ENCODE measurements at places on chromosomes 11 and 22.

- DNase-seq: no peak
Observed at GRCh38 chr22:33242078-33242477, 183.9 kb upstream of the SYN3 start.

GRCh38 chr11:73622926-73623593 is 23.3 kb upstream of the PLEKHB1 start:
- no peak for DNase-seq

GRCh38 chr22:23205339-23206049 is 25.2 kb downstream of the BCR start:
- peak; percentile 24 for DNase-seq

DNA sequence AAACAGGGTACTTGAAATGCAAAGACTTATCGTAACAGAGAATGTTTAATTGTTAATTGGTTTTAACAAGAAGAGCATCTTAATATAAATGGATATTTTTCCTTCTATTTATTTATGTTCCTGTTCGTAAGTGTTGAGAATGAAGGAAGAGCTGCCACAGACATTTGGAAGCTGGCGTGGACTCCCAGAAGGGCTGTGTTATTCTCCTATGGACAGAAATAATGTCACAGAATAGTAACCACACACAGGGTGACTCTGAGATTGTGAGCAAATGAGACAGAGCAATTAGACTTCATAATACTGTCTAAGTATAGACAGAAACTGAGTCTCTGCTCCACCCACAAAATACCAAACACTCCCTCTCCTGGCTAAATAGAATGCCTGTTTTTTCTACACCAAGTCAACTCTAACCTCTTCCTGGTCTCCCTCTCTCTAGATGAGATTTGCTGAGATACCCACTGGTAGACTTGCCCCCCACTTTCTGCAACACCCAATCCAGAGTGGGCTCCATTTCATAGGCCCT is 6.1 kb downstream of the APOL3 start:
- DNase-seq: no peak

DNA sequence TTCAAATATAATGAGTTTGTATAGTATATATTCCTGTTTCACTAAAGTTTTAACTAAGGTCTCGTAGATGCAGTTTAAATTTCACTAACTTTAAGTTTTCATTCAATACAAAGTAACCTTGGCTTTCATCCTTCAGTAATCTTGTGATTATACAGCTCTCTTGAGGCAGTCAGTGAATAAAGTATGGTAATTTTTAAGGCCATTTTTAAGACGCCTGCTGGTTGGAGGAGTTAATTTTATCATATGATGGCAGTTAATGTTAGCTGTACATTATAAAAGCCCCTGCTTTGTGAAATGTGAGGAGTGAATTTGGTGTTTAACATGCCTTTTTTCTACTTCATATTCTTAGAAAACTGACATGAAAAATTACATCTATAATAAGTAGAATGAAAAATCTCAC is 163.6 kb downstream of the TMEM135 start:
- no peak for DNase-seq

DNA sequence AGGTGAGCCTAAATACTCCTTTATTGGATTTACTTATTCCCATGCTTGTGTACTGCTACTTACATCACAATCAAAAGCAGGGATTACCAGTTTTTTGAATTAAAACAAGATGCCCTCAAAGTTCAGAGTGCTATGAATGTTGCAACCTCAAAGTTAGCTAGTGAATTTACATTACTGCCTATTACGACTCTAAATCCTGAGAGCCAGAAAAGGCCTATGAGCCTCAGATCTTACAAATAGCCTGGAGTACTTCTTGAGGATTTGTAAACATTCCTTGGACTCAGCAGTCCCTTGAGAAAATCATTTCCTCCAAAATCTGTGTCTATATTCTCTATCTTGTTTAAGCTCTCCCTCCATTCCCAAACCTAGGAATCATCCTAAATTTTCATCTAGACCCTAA is 25.5 kb downstream of the CHORDC1 start:
- DNase-seq: no peak

DNA sequence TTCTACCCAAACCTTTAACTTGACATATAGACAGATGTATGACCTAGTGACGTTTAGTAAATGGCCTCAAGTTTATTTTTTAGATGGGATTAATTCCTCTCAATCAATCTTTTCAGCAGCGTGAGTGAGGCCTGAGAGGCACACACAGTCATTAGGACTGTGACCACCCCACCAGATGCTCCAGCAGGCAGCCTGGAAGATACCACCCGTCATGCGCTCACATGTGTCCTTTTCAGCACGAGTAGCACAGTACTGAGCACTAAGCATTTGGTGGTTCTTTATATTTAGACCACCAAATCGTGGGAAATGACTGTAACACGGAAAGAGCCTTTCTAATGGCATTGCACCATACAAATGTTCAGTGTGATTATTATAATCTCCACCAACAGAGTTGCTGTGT is 354.6 kb upstream of the DDI1 start:
- no peak for DNase-seq

DNA sequence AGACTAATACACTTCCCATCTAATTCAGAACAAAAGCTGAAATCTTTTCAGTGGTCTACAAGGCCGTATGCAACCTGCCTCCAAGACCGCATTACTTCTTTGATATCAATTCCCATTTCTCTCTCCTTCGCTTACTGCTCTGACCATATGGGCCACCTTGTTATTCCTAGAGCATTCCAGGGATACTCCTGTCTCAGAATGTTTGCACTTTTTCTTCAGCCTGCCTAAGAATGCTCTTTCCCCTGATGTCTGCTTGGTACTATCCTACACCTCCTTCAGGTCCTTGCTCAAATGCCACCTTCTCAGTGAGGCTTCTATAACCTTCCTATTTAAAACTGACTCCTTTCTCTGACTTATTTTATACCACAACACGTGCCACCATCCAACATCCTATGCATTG is 71.2 kb downstream of the MAML2 start:
- no peak for DNase-seq

DNA sequence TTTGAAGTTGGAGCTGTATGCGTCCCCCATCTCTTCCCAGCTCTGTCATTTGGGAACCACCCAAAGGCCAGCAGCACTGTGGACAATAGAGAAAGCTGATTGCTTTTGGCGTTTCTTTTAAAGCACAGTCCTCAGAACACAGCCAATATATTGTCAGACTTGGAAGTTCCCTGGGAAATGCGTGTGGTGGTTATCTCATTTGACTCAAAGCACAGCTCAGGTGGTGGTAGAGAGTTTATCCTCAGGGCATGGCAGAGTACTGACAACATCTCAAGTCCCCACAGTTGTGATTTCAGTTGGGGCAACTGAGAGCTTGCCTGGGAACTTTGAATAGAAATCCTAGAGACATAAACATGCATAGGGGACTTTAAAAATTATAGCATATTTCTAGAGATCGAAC is 601.3 kb downstream of the ETS1 start:
- no peak for DNase-seq

- no peak for DNase-seq
Observed at GRCh38 chr22:30010789-30011405, 69.4 kb upstream of the HORMAD2 start.

DNA sequence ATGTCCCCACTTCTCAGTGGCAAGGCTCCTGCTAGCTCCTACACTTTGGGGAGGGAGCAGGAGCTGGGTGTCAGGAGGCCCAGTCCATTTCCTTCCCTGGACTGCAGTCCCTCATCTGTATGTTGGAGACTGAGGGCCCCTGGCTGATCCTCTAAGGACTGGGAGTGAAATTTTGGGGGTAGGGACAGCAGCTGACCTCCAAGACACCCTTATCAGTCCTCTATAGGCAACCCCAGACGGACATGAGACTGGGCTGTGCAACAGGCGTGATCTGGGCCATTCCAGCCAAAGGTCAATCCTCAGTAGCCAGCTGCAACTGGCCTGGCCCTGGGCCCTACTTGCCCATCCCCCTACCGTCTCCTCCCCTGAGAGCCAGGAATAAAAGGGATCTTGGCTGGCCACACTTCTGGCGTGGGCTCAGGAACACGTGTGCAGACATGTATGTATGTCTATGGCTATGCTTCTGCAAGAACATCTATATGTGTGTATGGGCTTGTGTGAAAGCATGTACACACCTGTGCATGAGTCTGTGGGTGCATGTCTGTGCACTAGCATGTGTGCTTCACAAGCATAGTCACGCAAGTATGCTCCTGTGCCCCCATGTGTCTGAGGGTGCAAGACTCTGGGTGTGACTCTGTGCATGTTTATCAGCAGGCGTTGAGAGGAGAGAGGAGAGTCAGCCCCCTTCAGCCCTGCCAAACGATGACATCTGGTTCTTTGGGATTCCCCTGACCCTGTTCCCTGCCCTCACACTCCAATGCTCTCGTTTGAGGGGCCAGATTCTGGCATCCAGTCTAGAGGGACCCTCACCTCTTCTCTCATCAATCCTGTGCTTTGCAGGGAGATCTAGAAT is 24.6 kb upstream of the DGAT2 start:
- no peak for DNase-seq

GRCh38 chr11:76285397-76286104 is 79.2 kb upstream of the WNT11 start:
- no peak for DNase-seq

- DNase-seq: no peak
Observed at GRCh38 chr11:130476200-130476921, 27.9 kb downstream of the ADAMTS15 start.

GRCh38 chr22:27150544-27150941 is 493.2 kb downstream of the MIAT start:
- no peak for DNase-seq

DNA sequence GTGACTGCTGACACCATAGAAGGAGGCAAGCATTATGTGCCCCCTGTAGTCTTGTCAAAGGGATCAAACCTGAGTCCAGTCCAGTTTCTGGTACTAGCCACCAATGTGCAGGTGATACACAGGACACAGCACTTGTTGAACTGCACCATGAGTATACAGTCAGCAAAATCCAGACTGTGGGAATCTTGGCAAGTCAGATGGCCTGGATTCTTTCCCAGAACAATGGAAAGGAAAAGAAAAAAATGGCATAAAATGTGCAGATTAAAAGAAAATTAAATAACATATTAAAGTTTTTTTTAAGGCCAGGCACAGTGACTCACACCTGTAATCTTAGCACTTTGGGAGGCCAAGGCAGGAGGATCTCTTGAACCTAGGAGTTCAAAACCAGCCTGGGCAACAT is 16.8 kb downstream of the CRY2 start:
- no peak for DNase-seq

- no peak for DNase-seq
Observed at GRCh38 chr11:128464878-128465450, 122.4 kb downstream of the ETS1 start.

GRCh38 chr11:80856066-80856465 is 1415.2 kb upstream of the TENM4 start:
- DNase-seq: no peak

- DNase-seq: no peak
Observed at GRCh38 chr11:35740061-35740799, 77.7 kb downstream of the TRIM44 start.

GRCh38 chr11:115625502-115625901 is 121.3 kb upstream of the CADM1 start:
- no peak for DNase-seq

DNA sequence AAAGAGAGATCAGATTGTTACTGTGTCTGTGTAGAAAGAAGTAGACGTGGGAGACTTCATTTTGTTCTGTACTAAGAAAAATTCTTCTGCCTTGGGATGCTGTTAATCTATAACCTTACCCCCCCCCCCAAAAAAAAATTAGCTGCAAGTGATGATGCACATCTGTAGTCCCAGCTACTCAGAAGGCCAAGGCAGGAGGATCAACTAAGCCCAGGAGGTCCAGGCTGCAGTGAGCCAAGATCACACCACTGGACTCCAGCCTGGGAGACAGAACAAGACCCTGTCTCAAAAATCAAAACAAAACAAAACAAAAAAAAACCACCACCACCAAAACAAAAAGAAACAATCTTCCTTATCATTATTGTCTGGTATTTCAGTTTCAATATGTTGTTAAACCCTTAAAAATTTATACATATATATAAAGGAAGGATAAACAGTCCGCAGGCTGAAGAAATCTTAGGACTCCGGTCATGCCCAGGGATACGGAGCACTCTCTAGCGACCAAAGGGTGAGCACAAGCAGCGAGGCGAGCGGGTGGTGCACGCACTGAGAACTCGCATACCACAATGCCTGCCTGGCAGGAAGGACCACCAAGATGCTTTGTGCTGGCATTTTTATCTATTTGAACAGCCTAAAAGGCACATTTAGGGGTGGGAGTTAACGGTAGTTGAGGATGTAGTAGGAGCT is 6.4 kb downstream of the POLDIP3 start:
- peak; percentile 52 for DNase-seq

GRCh38 chr11:45379162-45379863 is 93.2 kb upstream of the SYT13 start:
- no peak for DNase-seq

DNA sequence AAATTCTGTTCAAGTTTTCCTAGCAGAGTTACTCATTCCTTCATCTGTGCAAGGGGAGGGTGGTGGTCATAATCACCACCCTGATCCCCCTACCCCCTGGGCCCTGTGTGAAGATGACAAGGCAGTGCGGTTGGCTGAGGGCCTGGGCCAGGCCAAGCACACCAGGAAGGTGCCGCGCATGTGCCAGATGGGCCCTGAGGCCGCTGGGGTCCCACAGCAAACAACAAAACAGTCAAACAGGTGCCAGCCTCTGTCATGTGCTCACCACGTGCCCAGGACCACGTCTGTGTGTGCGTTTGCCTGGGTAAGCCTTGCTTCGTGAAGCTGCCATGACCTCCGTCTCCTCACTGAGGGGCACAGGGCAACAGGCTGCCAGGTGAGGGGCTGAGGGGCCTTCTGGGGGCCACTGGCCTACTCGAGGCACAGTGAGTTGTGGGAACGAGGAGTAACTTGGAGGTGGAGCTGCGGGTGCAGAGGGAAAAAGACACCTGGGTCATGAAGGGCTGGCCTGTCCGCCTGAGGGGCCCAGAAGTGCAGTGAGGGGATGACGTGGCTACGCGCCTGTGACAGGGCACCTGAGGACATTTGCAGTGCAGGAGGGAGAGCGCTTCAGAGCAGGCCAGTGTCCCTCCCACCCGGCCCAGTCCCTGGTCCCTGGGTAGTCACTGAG is 25.8 kb downstream of the RSPH14 start:
- no peak for DNase-seq

GRCh38 chr11:31959716-31960115 is 131.2 kb upstream of the RCN1 start:
- DNase-seq: no peak

Data from C1 segment of cervical spinal cord (tissue), 14 donors.